ENCODE measurements at places on chromosomes 1 and 21.

- no peak for DNase-seq
These were observed 34.2 kb upstream of the GPR137B start for GRCh38 chr1:236108027-236108648.

DNA sequence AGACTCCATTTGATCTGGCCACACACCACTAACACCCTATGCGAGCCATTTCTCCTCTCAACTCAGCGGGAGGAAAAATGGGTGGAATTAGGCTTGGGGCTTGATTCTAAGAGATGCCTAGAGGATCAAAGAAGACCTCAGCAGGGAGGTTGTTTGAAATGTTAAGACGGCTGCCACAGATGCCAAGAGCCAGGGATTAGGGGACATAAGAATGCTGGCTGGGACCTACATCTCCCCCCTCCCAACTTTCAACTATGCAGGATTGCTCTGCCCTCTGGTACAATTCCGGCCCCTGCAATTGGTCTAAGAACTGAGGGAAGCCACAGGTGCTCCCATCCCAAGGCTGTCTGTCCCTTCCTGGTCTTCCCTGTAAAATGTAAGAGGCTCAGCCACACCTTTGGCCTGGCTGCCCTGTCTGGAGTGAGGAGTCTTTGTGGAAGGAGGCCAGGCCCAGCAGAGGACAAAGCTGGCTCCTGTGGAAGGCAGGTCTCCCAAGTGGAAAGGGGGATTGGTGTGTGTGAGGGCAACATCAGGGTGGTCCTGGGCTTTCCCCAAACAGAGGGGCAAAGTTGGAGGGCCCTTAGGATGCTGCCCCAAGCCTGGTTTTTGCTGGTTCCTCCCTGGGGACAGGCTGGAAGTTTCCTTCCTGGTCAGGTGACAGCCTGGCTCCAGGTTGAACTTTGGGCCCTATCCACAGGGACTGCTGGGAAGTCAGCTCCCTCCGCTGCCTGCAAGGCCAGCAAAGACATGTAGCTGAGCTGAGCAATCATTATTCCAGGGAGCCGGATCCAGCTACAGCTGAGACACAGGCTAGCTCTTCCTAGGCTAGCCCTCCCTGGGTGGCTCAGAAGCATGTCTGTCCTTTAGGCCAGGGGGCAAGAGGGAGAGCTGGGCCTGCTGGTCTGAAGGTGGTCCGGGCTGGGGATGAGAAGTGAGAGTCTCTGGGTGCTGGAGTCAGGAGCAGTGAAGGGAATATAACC, 34.5 kb upstream of the SYNC start:
- DNase-seq, result no peak

GRCh38 chr1:17190010-17190995, 14.6 kb upstream of the PADI1 start:
- DNase-seq, result no peak

GRCh38 chr1:215523906-215524305, 43.2 kb upstream of the KCTD3 start:
- DNase-seq, result no peak

DNA sequence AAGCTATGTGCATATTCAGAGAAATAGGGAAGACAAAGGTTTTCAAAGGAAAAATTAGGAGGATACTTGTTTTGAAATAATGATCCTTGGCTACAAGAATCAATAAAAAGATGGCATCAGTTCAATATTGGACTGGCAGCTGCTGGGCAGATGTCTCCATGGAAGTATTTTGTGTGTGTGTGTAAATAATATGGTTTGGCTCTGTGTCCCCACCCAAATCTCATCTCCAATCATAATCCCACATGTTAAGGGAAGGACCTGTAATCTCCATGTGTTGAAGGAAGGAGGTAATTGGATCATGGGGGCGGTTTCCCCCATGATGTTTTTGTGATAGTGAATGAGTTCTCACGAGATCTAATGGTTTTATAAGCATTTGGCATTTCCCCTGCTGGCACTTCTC, 40.4 kb upstream of the LRRC7 start:
- DNase-seq, result no peak

- no peak for DNase-seq
These were observed 26.4 kb downstream of the TRAF5 start for GRCh38 chr1:211352985-211353515.

GRCh38 chr1:211642870-211643269, 32.6 kb downstream of the NEK2 start:
- DNase-seq, result no peak

- no peak for DNase-seq
These were observed 745 bp downstream of the PARP1 start for GRCh38 chr1:226407199-226407496.

DNA sequence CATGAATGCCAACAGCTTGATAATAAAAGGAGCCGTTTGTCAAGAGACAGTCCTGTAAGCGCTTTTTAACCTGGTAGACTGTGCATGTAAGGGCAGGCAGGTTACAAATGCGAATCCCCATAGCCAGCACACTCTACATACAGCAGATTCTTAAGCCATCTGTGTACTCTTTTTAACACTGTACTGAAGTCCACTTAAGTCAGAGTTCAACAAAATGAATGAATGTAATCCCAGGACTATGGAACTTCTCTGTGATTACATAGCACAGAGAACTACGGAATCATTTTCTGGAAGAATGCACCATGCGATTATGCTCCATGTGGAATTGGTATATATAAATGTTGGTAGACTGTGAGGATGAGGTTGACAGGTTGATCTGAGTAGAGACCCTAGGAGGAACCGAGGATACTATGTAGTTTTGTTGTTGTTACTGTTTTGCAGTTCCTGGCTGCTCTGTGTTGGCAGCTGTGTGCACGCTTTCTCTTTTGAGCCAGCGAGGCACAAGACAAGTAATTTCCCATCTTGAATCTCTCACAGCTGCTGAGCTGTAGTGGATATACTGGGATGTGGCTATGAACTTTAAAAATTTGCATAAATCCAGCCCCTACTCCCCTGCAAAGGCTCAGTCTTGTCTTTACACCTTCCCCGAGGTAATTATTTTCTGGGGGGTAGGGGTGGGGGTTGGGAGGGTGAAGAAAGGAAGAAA, 21.9 kb downstream of the LRRC8D start:
- DNase-seq, result no peak

DNA sequence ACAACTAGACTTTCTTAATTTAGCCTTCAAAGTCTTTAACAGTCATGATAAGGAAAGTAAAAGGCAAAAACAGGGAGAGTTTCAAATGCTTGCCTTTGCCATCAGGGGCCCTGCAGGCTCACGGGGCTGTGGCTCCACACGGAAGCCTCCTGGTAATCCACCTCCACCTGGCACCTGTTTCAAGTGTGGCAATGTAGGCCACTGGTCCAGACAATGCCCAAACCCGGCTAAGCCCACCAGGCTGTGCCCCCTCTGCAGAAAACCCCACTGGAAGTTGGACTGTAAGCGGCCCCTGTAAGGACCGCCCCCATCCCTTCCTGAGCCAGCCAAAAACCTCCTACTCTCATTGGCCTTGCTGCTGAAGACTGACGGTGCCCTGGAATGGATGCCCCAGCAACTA, 32.5 kb downstream of the VN1R5 start:
- no peak for DNase-seq

GRCh38 chr21:42657676-42658319, 4.4 kb downstream of the PDE9A start:
- DNase-seq, result no peak

DNA sequence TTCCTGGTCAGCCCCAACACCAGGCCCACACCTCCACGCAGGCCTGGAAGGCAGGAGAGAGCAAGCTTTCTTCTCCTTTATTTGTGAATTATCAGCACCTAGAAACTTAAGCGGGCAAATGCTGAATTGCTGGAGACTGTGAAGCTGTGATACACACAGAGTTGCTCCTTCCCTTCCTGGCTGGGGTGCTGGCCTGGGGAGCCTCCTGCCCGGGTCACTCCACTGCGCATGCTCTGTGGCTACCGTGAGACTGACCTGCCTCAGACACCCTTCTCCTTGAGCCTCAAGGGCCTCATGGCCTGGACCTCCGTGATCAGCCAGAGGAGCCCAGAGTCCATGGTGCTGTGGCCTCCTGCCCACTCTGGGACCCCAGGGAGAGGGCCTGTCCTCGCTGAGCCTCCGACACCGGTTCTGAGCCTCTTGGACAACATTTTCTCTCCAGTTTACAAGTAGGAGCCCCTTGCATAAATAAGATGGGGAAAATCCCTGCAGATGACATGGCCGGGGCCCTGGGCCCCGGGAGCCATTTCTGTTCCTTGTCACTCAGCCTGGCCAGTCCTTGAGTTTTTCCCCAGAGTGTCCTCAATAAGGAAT, 18.0 kb downstream of the AGPAT3 start:
- DNase-seq, result no peak

- DNase-seq, result no peak
These were observed 125.5 kb upstream of the SERBP1 start for GRCh38 chr1:67555461-67556296.

DNA sequence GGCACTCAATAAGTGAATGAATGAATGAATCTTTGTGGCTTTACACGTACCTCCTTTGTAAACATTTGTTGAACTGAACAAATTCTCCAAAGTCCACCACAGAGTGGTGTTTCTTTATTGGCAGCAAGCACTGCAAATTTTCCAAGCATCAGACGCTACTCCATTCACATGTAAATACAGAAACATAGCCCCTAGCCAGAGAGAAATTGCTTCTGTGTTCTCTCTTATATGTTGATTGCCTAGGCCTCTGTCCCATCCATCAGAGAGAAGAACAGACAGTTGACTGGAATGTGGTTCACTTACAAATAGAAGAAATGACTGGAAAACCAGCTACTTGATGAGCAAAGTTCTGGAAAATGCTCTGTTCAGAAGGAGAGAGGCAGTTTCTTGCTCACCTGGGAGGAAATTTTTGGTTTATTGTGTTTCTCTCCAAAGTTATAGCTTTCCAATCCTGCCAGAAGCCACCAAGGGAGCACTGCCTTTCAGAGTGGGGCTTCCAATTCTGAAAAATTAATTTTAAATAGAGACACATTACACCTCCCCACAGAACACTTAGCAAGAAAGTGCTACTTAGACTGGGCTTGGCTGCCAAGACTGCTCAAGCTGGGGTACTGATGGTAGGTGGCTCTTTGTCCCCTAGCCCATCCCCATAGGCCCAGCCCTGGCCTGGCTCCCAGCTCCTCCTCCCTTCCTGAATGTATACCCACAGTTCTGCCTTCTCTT, 18.1 kb upstream of the KIRREL1 start:
- DNase-seq, result no peak

DNA sequence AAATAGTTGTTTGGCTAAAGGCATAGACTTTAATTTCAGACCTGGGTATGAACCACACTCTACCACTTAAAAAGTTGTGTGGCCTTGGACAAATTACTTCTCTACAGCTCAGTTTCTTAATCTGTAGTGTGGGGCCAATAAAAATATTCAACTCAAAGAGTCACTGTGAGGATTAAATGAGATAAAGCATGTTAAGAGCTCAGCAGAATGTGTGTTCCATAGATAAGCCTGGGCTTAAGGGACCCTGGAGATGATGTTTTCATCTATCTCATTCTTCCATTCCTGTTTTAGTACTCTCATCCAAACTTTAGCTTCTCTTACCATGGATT, 17.7 kb downstream of the S100A10 start:
- DNase-seq, result no peak

- DNase-seq, result no peak
These were observed 36.8 kb upstream of the PPP1R15B start for GRCh38 chr1:204448344-204448964.

DNA sequence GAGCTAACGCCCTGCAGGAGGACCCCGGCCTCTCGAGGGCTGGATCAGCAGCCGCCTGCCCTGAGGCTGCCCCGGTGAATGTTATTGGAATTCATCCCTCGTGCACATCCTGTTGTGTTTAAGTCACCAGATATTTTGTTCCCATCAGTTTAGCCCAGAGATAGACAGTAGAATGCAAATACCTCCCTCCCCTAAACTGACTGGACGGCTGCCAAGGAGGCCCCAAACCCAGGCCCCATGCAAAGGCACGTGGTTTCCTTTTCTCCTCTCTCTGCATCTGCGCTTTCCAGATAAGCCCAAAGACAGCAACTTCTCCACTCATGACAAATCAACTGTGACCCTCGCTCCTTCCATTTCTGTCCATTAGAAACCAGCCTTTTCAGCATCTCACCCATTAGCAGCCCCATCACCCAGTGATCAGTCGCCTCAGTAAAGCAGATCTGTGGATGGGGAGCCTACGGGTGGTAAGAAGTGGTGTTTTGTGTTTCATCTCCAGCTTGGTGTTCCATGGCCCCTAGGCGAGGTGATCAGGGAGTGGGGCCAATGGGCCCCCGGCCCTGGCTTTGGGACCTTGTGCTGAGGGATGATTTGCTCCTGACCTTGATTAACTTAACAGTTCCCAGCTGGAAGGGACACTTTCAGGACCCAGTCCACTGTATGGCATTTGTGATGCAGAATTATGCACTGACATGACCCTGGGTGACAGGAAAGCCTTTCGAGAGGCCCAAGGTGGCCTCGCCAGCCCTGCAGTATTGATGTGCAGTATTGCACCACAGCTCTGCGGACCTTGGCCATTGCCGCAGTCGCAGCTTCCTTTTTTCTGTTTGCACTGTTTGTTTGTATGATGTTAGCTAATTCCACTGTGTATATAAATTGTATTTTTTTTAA, 5.2 kb downstream of the NPPA start:
- DNase-seq, result no peak

- DNase-seq, result no peak
These were observed 13.5 kb downstream of the ZZZ3 start for GRCh38 chr1:77668924-77669449.

GRCh38 chr1:27513528-27513927, 23.6 kb upstream of the WASF2 start:
- no peak for DNase-seq

DNA sequence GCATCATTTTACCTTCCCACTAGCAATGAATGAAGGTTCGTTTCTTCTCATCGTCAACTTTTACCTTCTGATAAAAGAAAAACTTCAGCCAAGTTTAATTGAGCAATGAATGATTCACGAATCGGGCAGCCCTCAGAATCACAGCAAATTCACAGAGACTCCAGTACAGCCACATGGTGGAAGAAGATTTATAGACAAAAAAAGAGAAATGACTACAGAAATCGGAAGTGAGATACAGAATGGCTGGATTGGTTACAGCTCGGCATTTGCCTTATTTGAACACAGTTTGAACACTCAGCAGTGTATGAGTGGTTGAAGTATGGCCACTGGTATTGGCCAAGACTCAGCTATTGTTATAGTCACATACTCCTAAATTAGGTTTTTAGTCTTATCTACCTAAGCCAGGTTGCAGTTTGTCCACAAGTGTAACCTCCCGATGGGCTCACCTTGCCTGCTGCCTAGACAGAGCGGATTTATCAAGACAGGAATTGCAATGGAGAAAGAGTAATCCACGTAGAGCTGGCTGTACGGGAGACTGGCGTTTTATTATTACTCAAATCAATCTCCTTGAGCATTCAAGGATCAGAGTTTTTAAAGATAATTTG, 15.3 kb downstream of the AK4 start:
- no peak for DNase-seq

Measured in kidney capillary endothelial cell (primary cell).